Progenitor cell of endocrine pancreas (in vitro differentiated cells): ENCODE measurements at places on chromosomes 2 and 18. TPM values are rescaled to one million over a fixed set of nuclear protein-coding genes. Genes with fewer than 3 reads are reported as not detected.
A peak's percentile ranks its signal among the peaks of the same experiment; 100 is the strongest.

Gene CENPA
- total RNA-seq: 10.5 and 10.7 TPM in 2 replicates

Gene GALR1
- 2.9 and 4.0 TPM in 2 replicates for total RNA-seq

Gene COMMD1
- total RNA-seq: 33.0 and 34.9 TPM in 2 replicates

DNA sequence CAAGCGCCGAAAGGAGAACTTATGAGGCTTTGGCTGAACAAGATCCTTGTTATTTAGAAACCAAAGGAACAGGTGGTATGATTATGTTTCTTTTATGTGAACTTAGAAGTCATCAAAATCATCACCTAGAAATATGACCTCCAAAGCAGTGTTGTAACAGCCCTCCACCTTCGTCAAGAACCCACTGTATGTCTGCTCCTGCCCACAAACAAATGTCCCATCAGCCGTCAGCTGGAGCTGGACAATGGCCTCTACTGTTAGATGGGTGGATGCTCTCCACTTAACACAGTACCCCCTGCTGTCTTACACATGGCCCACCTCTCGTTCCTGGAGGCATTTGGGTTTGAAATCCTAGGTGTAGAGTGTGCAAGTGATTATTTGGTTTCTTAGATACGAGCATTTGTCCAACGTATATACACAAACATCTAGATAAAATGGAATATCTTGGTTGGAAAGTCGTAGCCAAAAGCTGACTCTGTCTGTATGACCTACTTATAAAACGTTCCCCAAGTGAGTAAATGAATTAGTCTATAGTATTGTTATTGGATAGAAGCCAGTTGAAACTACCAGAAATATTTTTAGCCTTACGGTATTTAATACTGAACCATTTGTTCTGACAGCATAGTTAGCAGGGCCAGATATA is 113.0 kb downstream of the CRIM1 start:
- peaks cover 20% of the 10 kb centered on the region for H3K36me3 ChIP-seq
- H3K4me1 ChIP-seq: peaks cover under 1% of the 10 kb centered on the region
- no peaks in the 10 kb centered on the region for H3K27me3 ChIP-seq
- no peak overlapping the region for H3K4me3 ChIP-seq
- no peak for DNase-seq
- H3K27ac ChIP-seq: no peak overlapping the region

GRCh38 chr18:39172695-39173421 is 1607.3 kb upstream of the CELF4 start:
- H3K4me3 ChIP-seq: no peak overlapping the region
- no peaks in the 10 kb centered on the region for H3K27me3 ChIP-seq
- no peaks in the 10 kb centered on the region for H3K4me1 ChIP-seq
- H3K36me3 ChIP-seq: no peaks in the 10 kb centered on the region
- no peak overlapping the region for H3K27ac ChIP-seq

- peak overlapping the region; percentile 84 for H3K4me3 ChIP-seq
- peaks cover 2% of the 10 kb centered on the region for H3K36me3 ChIP-seq
- no peak overlapping the region for H3K27ac ChIP-seq
- peaks cover 69% of the 10 kb centered on the region for H3K27me3 ChIP-seq
- DNase-seq: no peak
Measured at GRCh38 chr2:219059725-219060682, 717 bp downstream of the IHH start.

DNA sequence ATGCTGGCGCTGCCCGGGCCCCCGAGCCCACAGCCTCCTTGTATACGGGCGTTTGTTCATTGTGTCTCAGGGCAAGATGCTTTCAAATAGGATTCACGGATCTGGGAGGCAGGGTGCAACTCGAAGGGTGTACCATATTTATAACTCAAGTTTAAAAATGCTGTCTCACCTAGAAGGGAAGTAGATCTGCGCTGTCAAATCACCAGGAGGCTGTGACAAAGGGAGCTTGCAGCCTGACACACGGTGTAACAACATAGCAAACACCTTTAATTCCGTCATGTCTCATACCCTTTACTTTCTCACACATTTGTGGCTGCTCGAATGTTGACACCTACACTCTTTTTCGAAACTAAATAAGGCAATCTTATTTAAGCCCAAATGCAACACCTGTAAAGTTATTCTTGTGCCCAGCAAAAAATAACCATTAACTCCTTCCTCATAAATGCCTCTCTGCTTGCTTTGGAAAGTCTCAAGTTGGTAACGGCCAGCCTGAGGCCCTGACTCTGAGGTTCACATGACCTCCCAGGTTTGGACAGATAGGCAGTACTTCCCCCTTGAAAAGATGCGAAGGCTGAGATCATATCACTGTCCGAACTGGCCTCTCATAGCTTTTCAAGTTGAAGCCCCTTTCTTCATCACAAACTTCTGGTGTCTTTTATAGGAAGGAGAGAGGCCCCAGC is 11.6 kb downstream of the ZEB2 start:
- peaks cover 37% of the 10 kb centered on the region for H3K4me1 ChIP-seq
- peaks cover 87% of the 10 kb centered on the region for H3K27me3 ChIP-seq
- H3K36me3 ChIP-seq: no peaks in the 10 kb centered on the region

DNA sequence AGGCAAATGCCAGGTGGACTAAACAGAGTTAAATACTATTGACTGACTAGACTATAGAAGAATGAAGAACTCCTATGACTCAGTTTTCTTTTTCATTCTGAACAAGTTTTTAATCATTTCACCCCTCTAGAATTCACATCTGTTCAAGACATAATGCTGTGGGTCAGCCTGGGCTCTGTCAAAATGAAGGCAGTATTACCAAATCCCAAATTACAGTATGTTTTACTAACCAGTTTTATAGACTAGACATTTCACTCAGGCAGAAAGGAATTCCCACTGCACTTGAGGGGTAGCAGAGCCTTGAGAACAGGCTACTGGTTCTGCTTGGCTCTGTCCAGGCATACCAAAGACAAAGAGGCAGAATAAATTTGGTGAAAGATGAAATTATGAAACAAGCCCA is 511.7 kb downstream of the EPHA4 start:
- H3K27ac ChIP-seq: no peak overlapping the region
- no peaks in the 10 kb centered on the region for H3K27me3 ChIP-seq
- DNase-seq: no peak
- no peaks in the 10 kb centered on the region for H3K4me1 ChIP-seq

DNA sequence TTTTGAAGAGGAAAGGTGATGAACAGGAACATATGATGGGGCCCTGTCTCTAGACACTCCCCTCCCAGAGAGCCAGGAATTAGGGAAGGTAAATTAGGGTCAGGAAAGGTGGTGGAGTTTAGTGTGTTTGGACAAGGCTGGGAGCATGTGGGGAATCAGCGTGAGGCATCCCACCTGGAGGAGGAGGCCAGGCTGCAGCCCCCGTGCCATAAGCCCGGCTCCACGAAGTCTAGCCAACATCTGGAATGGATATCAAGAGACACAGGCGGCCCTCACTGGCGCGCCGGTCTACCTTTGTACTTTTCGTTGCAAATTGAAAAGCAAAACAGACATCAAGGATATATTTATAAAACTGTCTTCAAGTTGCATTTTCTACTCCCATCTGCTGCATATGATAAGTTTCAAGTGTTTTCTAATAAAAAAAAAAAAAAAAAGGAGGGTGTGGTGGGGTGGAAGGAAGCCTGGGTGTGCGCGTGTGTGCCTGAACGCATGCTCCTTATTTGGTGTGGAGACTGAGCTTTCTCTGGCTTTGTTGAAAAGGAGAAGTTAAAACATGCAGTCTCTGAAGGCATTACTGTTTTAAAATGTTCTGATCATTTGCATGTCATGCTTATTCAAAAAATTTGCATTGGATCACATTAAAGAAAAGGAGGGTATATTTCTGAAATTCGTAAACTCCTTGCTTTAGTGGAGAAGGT is 546.7 kb upstream of the ID2 start:
- no peaks in the 10 kb centered on the region for H3K36me3 ChIP-seq
- peaks cover 21% of the 10 kb centered on the region for H3K4me1 ChIP-seq
- H3K27ac ChIP-seq: peak overlapping the region; percentile 73
- no peak for DNase-seq
